ENCODE measurements at places on chromosomes 1 and 21.

GRCh38 chr1:77313491-77313890 lies 31.7 kb downstream of the AK5 start:
- peak; percentile 30 for DNase-seq

DNA sequence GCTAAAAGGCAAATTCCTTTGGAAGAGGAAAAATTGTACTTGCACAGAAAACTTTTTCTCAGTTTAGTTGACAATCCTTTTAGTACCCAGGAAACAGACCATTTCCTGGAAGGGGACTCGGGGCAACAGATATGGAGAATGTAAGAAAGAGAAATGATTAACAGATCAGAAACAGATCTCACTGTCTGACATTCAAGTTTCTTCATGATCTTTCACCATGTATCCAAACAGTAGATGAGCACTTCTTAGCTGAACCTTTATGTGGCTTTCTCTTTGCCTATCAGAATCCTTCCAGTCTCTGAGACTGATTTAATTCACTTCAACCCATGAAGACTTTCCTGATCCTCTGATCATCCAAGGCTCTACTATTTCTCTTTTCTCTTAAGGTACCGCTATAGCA lies 2.7 kb downstream of the TTLL7 start:
- DNase-seq = no peak

GRCh38 chr1:66012106-66012784 lies 219.6 kb downstream of the PDE4B start:
- no peak for DNase-seq

DNA sequence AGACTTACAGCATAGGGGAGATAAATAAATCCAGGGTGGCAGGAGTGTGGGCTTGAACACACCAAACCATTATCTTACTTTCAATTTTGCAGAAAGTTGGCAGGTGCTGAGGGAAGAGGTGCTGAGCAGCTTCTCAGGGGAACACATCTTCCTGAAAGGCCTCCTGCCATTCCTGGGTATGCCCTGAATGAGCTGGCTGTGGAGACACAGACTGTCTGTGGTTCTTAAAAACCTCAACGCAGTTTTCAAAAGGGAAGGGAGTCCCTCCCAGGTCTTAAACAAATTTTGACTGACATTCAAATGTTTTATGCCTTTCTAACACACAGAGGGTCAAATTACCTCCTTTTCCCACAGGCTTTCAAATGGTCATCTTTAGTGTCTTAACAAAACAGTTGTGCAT lies 166.9 kb downstream of the TNFSF18 start:
- DNase-seq = no peak

DNA sequence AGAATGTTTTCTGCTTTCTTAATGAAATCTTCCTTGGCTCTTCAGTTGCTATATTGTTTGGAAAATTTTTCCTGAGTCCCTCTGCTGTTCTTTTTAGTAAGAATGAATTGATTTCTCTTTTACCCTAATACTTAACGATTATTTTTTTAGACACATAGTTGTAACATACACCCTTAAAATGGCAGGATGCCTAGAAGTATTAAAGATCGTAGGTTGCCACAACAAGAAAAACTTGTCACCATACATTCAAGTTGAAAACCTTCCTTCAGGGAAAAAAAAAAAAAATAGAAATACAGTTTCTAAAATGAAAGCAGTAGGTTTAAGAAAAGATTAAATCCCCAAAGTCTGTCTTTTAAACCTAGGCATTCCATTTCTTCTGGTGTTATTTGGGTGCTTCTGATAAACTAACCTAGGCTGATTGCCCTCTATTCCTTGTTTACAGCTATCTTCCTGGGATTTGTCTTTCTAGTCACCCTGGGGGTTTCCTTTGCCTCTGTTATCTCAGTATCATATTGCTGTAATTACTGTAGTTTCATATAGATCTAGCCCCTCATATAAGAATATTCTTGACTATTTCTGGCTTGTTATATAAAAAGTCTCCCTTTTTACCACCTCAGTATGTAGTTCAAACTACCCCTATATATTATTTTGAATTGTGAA lies 16.8 kb downstream of the SUCO start:
- DNase-seq = no peak

DNA sequence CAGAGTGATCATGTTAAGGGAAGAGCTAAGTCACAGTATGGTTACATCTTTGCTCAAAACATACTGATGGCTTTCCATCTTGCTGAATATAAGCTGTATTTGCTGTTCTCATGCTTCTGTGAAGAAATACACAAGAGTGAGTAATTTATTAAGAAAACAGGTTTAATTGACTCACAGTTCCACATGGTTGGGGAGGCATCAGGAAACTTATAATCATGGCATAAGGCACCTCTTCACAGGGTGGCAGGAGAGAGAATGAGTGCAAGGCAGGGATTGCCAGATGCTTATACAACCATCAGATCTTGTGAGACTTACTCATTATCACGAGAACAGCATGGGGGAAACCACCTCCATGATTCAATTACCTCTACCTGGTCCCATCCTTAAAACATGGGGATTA lies 24.4 kb upstream of the RGS5 start:
- DNase-seq = no peak

- no peak for DNase-seq
These were observed 3.1 kb upstream of the ETV3 start for GRCh38 chr1:157141212-157141855.

DNA sequence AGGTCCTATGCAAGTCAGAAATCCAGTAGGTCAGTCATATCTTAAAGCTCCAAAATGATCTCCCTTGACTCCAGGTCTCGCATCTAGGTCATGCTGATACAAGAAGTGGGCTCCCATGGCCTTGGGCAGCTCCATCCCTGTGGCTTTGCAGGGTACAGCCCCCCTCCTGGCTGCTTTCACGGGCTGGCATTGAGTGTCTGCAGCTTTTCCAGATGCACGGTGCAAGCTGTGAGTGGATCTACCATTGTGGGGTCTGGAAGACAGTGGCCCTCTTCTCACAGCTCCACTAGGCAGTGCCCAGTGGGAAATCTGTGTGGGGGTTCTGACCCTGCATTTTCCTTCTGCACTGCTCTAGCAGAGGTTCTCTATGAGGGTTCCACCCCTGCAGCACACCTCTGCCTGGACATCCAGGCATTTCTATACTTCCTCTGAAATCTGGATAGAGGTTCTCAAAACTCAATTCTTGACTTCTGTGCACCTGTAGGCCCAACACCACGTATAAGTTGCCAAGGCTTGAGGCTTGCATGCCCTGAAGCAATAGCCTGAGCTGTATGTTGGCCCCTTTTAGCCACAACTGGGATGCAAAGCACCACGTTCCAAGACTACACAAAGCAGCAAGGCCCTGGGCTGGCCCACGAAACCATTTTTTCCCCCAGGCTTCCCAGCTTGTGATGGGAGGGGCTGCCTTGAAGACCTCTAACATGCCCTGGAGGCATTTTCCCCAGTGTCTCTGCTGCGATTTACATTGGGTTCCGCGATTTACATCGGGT lies 472.7 kb downstream of the NPHP4 start:
- no peak for DNase-seq

DNA sequence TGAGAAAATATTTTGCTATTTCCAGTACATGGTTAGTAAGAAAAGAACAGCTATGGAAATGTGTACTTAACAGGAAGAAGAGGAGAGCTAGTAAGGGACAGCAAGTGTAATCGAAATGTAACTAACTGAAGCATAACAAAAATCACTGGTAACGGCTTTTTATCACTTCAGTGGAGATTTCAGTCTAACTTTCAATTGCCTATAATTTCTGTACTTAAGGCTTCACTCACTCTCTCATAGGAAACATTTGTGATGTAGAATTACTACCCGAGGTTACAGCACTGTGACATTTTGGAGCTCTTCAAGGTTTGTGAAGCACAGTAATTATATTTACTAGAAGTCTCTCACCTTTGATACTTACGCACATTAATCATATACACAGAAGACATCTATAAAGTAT lies 1119.1 kb downstream of the AMY1C start:
- DNase-seq = no peak

DNA sequence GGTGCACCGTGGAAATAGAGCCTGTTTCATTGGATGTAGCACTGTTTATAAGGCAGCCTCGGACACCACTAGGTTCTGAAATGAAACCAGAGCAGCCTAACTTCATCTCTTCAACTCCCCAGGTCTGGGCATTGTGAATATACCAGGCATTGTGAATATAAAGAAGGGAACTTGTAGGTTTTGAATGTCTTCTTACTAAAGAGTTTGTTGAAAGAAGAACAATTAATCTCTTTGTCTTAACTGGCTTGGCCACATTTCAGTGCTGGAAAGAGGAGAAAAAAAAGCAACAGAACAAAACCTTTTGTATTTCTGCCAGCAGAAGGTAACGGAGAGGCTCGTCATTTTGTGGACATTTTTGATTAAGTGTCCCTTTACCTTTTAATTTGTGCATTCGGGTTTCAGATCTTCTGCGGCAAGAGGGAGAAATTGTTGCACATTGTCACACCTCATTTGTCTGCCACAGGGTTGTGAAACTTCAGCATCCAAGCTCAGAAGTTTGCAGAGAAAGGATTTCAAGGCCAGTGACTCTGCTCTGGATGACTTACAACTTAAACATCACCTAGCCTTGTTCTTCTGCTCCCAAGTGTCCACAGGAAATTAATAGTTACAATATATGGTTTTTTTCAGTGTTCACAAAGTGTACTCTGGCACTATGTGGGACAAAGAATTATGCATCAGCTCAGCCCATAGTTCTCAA lies 158.3 kb downstream of the KAZN start:
- no peak for DNase-seq

DNA sequence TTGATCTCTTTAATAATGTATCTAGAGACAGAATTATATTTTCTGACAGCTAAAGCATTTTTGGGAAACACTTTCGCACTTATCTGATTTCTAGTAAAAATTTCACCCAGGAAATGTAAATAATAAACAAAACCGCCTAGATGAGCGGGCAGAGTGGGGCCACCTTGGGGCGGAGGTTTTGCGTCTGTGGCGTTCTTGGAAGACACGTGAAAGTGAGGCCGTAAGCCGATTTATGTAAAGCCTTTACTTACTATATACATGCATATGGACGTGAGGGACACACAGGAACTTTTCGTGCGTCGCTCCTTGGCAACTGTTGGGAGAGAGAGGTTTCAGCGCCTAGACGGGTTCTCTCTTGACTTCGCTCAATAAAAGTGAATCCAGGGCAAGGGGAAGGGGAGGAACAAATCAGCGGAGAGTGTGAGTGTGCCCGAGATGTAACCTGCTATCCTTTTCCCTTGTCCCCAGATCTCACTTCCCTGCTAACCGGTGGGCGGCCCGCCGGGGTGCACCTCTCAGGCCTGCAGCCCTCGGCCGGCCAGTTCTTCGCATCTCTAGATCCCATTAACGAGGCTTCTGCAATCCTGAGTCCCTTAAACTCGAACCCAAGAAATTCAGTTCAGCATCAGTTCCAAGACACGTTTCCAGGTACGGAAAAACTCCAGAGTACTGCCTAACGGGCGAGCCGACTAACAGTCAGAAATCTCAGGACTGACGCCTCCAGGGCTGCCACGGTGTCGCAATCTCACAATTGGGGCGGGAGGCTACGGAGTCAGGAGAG lies 1.7 kb downstream of the HLX start:
- peak; percentile 65 for DNase-seq

GRCh38 chr1:204405988-204406387 lies 5.6 kb downstream of the PPP1R15B start:
- no peak for DNase-seq

Data from HAP-1 (cell line).